Activated naive CD4-positive, alpha-beta T cell (primary cell): ENCODE measurements at places on chromosomes 2 and 18.

DNA sequence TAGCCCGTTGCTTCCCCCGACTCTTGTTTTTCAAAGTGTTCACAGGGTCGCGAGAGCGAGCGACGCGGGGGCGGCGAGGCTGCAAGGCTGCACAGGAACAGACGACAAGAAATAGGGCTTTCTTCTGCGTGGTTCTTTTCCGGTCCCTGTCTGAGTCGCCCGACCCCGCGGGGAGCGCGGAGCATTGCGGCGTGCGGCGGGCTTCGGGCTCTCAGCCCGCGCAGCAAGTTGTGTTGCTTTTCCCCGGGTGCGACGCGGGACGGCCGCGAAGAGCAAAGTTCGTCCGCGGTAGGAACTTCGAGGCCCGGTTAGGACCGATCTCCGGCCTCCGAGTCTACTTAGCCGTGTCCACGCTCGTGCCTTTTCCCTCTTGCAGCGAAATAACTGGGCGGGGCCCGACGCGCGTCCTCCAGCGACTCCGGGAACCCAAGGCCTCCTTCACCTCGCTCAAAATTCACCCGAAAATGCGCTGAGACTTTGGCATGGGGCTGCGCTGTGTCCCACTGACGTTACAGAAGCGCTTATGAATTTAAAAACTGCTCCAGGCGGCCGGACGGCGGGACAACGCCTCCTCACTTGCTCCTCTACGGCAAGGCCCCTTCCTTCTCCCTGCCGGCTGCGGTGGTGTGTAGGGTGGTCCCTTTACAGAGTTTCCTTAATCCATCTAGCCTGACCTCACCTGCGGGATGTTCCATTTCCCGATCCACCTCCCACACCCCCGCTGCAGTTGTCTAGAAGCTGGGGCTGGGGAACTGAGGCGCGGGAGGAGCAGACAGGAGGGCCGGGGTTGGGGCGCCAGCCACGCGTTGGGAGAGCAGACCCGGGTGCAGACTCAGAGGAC, 1.5 kb upstream of the BCL2L11 start:
- DNase-seq: no peak

GRCh38 chr2:50722776-50723175, 309.2 kb downstream of the NRXN1 start:
- DNase-seq: no peak

DNA sequence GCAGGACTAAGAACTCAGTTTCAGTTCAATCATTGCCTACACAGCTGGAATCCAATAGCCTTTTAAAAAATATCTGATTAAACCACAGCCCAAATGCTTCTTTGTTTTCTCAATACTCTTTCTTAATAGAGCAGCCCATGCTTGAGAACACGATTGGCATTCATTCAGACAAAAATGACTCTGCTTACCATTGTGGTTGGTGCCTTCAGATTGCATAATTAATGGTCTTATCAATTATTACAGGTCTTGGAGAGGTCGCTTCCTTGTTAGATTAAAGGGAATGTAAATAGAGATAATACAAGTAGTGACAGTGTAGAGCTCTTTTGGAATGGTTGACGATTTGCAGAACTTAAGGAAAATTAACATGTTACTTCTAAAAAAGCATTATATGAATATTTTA, 107.2 kb downstream of the RNF152 start:
- no peak for DNase-seq

GRCh38 chr2:47172922-47173695, 18.0 kb upstream of the STPG4 start:
- DNase-seq: no peak

DNA sequence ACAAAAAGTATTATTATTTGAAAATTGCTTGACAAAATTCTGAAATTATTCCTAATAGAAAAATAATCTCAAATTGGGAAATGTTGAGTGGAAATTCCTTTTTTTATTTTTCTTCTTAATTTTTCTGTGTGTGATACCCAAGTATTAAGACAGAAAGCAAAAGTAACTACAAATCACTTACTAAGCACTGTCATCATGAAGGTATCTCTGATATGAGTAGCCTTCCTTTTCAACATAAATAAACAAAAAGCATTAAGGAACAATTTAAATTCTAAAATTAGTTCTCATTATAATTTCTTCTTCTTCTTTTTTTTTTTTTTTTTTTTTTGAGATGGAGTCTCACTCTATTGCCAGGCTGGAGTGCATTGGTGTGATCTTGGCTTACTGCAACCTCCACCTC, 174.2 kb upstream of the RBMS1 start:
- no peak for DNase-seq

DNA sequence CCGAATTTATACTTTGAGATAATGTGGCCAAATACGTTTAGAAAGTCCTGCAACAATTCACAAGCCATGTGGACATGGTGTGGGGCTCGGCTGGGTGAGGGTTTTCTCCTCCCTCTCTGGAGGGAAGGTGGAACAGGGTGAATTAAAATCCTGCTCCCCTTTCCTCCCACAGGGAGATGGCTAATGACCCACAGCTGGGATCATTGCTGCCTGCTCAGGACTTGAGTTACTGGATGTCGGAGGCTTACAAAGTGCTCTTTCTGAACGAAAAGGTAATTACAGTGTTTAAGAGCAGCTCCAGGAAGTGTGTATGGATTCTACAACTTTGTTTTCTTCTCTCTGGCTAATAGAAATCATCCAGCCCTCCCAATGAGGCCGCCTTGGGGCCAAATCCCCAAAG, 97.9 kb upstream of the ALKAL2 start:
- no peak for DNase-seq

DNA sequence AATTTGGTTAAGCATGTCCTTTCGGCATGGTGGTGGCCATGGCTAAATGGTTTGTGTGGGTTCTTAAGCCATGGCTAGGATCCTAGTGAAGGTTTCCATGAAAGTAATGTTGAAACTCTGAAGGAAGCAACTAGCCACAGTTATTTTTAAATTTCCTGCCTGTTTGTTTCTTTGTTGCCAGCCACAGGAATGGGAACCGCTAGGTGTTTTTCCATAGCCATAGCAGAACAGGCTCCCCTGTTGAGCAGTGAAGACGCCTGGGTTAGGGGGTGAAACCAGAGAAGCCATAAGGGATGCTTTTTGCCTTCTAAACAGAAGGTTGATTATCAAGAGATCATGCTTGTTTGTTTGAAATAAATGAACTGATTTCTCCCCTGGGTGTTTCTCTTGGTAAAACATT, 60.1 kb upstream of the CHMP1B start:
- DNase-seq: no peak
